HL-60 (cell line): ENCODE measurements at places on chromosomes 2 and 18.

GRCh38 chr2:198731842-198732399 lies 725.8 kb downstream of the SATB2 start:
- no peak for DNase-seq

GRCh38 chr2:175418224-175418835 lies 236.8 kb upstream of the ATP5MC3 start:
- DNase-seq = peak; percentile 44

DNA sequence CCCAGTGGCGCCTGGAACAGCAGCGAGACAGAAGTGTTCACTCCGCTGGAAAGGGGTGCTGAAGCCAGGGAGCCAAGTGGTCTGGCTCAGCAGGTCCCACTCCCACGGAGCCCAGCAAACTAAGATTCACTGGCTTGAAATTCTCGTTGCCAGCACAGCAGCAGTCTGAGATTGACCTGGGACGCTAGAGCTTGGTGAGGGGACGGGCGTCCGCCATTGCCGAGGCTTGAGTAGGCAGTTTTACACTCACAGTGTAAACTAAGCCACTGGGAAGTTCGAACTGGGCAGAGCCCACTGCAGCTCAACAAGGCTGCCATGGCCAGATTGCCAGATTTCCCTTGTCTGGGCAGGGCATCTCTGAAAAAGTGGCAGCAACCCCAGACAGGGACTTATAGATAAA lies 94.8 kb downstream of the RTTN start:
- DNase-seq = no peak

- no peak for DNase-seq
Measured at GRCh38 chr2:238714038-238714528, 133.8 kb upstream of the TWIST2 start.

DNA sequence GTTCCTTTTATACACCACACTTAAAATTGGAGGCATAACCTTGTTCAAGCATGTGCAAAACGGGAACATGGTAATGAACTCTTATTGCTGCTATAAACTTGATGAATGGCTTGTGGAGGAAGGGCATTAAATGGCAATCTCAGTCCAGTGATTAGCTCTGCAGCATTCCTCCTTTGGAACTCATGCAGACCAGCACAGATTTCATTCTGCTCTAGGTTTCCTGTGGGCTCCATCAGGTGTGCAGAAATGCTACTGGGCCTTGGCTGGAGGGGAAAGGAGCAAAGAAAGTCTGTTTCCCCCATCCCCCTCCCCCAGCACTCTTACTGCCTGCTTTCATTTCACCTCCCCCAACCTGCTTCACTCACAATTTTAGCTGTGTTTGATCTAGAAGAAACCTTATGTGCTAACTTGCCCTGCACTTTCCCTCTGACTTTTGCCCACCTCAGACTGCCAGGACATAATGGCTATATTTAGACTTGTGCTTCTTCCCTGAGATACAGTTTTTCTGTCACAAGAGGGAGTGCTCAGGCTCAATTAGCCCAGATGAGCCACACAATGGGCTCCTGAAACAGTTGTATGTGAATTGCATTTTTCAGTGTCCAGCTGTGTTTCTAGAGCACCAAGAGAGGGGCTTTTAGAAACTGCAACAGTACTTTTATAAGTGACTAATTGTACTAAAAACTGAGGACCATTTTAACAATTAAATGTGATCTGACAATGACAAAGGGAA lies 109.8 kb downstream of the FSHR start:
- DNase-seq = no peak

- no peak for DNase-seq
Measured at GRCh38 chr2:30766666-30767065, 40.6 kb downstream of the CAPN13 start.

GRCh38 chr2:16640867-16641266 lies 24.8 kb downstream of the CYRIA start:
- no peak for DNase-seq

- DNase-seq = no peak
Measured at GRCh38 chr2:180358458-180358857, 351.4 kb upstream of the CWC22 start.

- no peak for DNase-seq
Measured at GRCh38 chr2:48034295-48034694, 128.0 kb upstream of the FBXO11 start.

- no peak for DNase-seq
Measured at GRCh38 chr18:70688286-70688685, 399.4 kb downstream of the SOCS6 start.
